ENCODE measurements at places on chromosomes 7 and 10. TPM values are rescaled to one million over a fixed set of nuclear protein-coding genes. Genes with fewer than 3 reads are reported as not detected.

DNA sequence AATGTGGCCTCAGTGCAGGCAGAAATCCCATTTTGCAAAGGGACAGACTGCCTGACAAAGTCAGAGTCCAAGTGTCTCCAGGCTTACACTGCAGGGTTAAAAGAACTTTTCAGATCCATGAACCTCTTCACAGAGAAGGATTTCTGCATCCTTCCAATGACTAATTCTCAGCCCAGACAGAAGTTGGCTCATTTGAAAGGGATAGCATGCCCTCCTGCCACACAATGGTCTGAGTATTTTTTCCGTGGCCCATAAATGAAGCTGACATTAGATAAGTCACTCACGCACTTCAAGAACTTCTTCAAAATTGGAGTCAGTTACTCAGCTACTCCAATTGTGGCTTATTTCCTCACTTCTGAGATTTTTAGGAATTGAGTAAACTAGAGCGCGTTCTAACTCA, 170.2 kb downstream of the PLXNA4 start:
- H3K4me1 ChIP-seq, result no peaks in the 10 kb centered on the region
- no peak for DNase-seq
- H3K36me3 ChIP-seq, result no peaks in the 10 kb centered on the region
- H3K27me3 ChIP-seq, result no peaks in the 10 kb centered on the region
- no peak overlapping the region for H3K27ac ChIP-seq

- H3K4me3 ChIP-seq, result no peak overlapping the region
- no peaks in the 10 kb centered on the region for H3K36me3 ChIP-seq
- no peak for DNase-seq
- H3K4me1 ChIP-seq, result no peaks in the 10 kb centered on the region
Observed at GRCh38 chr7:28850699-28851098, 107.4 kb downstream of the TRIL start.

- H3K27ac ChIP-seq, result no peak overlapping the region
- H3K27me3 ChIP-seq, result no peaks in the 10 kb centered on the region
- DNase-seq, result peak; percentile 80
- H3K4me1 ChIP-seq, result no peaks in the 10 kb centered on the region
Observed at GRCh38 chr10:30529373-30529998, 95.5 kb downstream of the MAP3K8 start.

DNA sequence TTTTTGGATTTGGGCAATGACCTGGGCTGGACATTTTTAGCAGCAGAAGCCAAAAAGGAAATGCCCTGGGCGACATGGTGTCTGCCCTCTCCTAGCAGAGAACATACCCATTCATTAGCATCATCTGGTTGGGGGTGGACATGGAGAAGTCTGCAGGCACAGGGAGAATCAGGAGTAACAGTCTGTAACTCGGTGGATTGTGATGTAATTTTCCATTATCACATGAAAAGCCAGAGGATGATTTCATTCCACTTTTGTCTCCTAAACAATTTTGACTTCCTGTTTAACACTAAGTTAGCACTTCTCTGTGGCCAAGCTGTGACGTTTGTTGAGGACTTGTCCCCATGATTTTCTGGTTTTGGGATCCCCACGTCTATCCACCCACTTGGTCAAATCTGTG, 153.8 kb upstream of the HABP2 start:
- no peak overlapping the region for H3K27ac ChIP-seq
- H3K27me3 ChIP-seq, result no peaks in the 10 kb centered on the region
- H3K4me1 ChIP-seq, result no peaks in the 10 kb centered on the region
- no peaks in the 10 kb centered on the region for H3K36me3 ChIP-seq

- H3K27me3 ChIP-seq, result no peaks in the 10 kb centered on the region
- no peaks in the 10 kb centered on the region for H3K4me1 ChIP-seq
- H3K4me3 ChIP-seq, result no peak overlapping the region
- no peak overlapping the region for H3K27ac ChIP-seq
Observed at GRCh38 chr7:42167206-42167605, 69.8 kb downstream of the GLI3 start.

- no peaks in the 10 kb centered on the region for H3K27me3 ChIP-seq
- H3K4me3 ChIP-seq, result no peak overlapping the region
- H3K36me3 ChIP-seq, result peaks cover 19% of the 10 kb centered on the region
- no peak for DNase-seq
- no peaks in the 10 kb centered on the region for H3K4me1 ChIP-seq
Observed at GRCh38 chr7:155676052-155676451, 31.6 kb downstream of the RBM33 start.

GRCh38 chr10:109386921-109387320, 536.4 kb downstream of the XPNPEP1 start:
- no peaks in the 10 kb centered on the region for H3K4me1 ChIP-seq
- H3K27me3 ChIP-seq, result no peaks in the 10 kb centered on the region
- H3K36me3 ChIP-seq, result no peaks in the 10 kb centered on the region
- H3K4me3 ChIP-seq, result no peak overlapping the region
- H3K27ac ChIP-seq, result no peak overlapping the region
- DNase-seq, result no peak

RET gene
- total RNA-seq, result 0.44 TPM

ABCF2 gene
- 38.6 TPM for total RNA-seq

MSRB2 gene
- 68.6 TPM for total RNA-seq

H2BK1 gene
- not detected for total RNA-seq

SPDYE16 gene
- total RNA-seq, result not detected

WASHC2A gene
- total RNA-seq, result 183 TPM
